ENCODE measurements at places on chromosomes 11 and 22.
A peak's percentile ranks its signal among the peaks of the same experiment; 100 is the strongest.

DNA sequence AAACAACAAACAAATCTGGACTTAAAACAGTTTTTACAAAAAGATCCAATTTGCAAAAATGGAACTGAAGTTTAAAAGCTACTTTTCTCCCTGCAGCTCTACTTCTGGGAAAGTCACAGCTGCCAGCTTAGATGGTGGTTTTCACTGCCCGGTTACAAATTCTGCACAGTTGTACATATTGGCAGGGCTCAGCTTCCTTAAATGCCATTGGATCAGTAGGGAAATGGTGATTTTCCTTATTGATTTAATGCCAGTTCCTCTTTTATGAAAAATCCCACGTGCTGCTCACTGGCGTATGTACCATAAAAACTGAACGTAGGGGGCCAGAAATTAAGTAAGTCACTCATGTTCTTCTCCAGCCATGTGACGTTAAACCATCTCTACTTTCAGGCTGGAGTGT is 22.8 kb downstream of the GRAP2 start:
- DNase-seq, result no peak

- DNase-seq, result peak; percentile 62
Measured at GRCh38 chr11:26187639-26188038, 144.3 kb upstream of the ANO3 start.

DNA sequence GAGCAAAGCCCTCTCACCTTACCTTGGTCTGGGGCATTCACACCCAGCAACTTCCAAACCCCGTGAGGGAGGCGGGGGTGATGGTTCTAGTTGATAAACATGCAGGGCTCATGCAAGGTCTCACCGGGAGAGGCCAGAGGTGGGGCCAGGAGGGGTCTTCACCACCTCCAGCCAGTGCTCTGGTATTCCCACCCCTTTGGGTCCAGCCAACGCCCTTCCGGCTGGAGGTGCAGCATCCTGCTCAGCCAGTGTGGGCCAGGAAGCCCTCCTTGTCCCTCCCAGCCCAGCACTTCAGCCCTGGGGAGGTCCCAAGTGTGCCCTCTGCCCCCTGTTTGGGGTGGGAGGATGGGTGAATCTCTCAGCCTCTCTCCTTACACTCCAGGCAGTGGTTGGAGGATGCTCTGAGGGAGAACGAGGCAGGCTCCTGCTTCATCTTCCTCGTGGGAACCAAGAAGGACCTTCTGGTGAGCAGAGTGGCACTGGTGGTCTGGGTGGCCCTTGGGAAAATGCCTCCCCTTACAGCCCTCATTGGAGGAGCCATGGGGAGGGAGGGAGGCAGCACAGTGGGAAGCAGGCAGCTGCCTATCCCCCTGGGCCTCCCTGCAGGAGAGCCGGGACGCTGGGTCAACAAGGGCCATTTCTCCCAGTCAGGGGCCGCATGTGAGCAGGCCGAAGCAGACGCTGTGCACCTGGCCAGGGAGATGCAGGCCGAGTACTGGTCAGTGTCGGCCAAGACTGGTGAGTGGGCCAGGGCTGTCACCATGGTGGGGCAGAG is 13.4 kb downstream of the RAB36 start:
- no peak for DNase-seq

GRCh38 chr11:81825346-81825745 is 908.3 kb downstream of the FAM181B start:
- DNase-seq, result no peak

GRCh38 chr11:102800767-102801166 is 2.8 kb upstream of the MMP1 start:
- no peak for DNase-seq

- DNase-seq, result no peak
Measured at GRCh38 chr22:39363751-39364515, 14.1 kb downstream of the SYNGR1 start.

GRCh38 chr11:19474954-19475721 is 234.4 kb upstream of the E2F8 start:
- no peak for DNase-seq

DNA sequence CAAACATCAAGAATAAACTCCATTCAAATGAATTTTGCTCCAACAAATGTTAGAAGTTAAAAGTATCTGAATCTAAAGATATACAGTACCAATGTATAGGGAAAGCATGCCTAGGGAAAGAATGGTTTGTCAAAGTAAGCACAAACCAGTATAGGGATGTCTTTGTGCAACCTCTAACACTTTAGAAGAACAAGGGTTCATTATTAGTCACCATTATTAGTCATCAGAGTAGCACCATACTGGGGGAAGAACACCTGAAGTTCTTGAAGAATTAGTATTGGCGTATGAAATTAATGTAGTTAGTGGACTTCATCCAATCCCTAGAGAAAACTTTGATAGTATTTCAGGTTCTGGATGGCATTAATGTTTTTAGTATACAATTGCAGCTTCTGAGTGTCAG is 943.7 kb downstream of the METTL15 start:
- no peak for DNase-seq

DNA sequence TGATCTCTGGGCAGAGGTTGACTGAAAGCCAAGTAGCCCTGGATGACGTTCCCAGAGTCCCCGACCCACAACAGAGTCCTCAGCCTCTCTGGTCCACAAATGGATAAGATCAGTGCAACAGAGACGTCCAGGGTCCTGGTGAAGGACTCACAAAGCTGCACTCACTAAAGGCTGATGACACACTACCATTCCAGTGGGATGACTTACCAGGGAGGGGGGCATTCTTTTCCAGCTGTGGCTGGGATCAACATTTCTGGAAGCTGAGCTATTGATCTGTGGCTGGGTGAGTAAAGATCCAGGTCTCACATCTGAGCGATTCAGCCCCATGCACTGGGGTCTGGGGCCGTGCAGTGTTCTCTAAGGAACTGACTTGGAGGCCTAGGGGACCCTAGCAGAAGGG is 296.2 kb downstream of the NTM start:
- DNase-seq, result no peak

GRCh38 chr11:12235080-12235479 is 124.7 kb downstream of the MICAL2 start:
- DNase-seq, result no peak

DNA sequence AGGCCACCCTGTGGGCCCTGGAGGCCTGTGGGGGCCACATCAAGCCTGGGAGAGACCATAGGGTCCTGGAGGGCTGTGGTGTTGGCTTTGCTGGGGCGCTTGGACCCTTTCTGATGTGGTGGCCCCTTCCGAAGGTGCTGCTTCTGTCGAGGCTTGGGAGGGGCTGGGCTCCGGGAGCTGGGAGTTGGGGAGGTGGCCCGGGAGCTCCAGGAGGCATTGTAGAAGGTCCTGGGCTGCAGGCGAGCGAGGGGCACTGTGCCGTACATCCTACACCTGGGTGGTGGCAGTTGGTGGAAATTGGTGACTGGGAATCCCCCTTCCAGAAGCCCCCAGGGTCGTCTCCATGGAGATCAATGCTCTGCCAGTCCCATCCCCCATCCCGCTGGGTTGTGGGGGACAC is 2.6 kb downstream of the PLA2G3 start:
- DNase-seq, result no peak

DNA sequence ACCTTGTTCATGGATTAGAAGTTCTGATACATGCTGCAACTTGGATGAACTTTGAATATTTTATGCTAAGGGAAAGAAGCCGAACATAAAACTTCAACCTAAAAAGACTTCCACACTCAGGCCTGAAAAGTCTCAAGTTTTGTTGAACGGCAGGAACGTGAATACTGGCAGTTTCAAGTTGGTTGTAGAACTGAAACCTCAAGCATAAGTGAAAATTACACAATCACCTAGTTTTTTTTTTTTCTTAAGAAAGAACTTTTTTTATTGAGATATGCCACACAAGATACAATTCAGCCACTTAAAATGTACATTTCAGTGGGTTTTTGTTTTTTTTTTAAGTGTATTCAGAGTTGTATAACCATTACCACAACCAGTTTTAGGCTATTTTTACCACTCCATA is 50.8 kb upstream of the ADORA2A start:
- no peak for DNase-seq

DNA sequence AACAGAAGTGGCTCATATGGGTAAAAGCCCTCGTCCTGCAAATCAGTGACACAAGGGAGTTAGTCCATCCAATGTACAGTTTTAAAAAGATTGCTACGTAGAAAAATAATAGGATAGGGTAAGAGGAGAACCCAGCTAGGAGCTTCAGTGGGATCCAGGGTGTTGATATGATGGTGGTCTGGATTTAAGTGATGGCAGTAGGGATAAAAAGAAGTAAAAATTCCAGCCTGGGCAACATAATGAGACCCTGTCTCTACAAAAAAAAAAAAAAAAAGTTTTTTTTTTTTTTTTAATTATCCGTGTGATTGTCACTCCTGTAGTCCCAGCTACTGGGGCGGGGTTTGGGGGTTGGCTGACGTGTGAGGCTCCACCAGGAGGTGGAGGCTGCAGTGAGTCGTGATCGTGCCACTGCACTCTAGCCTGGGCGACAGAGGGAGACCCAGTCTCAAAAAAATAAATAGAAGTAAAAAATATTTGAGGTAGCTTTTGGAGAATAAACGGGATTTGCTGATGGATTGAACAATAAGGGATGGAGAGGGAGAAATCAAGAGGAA is 7.0 kb upstream of the L3MBTL2 start:
- no peak for DNase-seq

GRCh38 chr22:25896098-25896497 is 154.1 kb downstream of the MYO18B start:
- peak; percentile 9 for DNase-seq

DNA sequence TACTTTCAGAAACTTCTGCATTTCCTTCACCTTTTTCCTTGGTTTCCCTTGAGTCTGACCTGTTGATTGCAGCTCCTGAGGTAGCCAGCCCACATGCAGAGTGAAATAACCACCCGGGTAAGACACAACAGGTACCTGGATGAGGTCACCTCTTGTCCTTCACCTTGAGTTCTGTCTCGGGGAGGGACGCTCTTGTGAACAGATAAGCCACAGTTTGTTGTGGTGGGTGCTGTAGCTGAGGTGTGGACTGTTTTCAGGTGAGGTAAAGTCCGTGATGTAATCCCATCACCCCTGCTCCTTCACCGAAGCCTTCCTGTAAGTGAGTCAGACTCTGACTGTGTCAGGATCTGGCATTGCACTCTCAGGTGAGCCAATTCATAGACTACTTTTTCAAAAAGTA is 183.1 kb downstream of the NAV2 start:
- DNase-seq, result no peak

- no peak for DNase-seq
Measured at GRCh38 chr22:28514321-28514821, 165.3 kb downstream of the TTC28 start.

DNA sequence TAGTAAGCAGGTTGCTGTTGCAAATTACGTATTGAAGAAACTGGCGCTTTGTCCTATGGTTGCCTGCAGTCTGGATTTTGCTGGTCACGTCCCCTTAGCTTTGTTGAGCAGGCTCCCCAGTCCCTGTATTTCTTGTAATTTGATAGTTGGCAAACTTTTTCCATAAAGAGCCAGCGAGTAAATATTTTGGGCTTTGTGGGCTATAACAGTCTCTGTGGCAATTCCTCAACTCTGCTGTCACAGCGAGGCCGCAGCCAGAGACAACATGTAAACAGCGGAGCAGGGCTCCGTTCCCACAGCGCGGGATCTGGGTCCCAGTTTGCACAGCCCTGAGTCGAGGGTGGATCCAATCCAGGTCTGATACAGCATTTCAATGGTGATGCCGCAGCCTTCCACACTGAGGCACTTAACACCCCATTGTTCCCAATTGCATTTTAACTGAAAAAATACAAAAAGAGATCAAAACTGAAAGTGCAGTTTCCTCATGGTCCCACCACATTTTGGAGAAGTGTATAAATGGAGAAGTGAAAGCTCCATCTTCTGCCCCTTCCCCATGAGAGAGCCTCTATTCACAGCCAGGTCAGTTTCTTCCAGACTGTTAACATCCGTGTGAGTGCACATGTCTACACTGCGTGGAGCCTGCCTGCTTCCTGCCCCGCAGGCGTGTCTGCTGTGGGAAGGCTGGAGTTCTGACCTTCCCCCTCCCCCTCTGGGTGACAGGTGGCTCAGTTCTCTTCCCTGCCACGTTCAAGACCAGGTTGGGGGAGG is 89.1 kb downstream of the RPS6KA4 start:
- DNase-seq, result no peak

- DNase-seq, result no peak
Measured at GRCh38 chr11:20162824-20163782, 2.8 kb upstream of the DBX1 start.

DNA sequence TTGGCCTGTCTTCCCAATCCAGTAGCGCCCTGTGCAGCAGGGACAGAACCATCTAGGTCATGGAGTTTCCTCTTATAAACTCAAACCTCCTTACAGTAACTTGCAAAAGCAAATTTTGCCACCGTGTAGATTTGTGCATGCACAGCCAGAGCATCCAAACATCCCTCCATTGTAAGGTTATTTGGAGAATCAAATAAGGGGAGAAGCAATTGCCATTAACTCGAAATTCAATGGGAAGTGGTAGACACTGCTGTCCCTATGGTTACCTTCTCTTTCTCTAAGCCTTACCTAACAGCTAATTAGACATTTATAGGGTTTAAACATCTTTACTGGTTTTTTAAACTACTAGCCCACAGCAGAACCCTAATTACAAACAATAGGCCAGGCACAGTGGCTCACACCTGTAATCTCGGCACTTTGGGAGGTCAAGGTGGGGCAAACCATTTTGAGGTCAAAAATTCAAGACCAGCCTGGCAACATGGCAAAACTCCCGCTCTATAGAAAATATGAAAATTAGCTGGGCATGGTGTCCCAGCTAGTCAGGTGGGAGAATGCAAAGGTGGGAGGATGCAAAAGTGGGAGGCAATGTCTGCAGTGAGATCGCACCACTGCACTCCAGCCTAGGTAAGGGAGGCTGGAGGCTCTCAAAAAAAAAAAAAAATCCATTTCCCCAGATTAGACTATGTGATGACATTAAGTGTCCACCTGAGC is 6.6 kb downstream of the HSPA8 start:
- DNase-seq, result no peak

All from HepG2 (cell line).